SHP77 treated with DMSO at 0.1 percent for 48 hours (cell line): ENCODE measurements at places on chromosomes 4 and X.

- DNase-seq: no peak
Measured at GRCh38 chrX:24963823-24964222, 51.9 kb downstream of the ARX start.

DNA sequence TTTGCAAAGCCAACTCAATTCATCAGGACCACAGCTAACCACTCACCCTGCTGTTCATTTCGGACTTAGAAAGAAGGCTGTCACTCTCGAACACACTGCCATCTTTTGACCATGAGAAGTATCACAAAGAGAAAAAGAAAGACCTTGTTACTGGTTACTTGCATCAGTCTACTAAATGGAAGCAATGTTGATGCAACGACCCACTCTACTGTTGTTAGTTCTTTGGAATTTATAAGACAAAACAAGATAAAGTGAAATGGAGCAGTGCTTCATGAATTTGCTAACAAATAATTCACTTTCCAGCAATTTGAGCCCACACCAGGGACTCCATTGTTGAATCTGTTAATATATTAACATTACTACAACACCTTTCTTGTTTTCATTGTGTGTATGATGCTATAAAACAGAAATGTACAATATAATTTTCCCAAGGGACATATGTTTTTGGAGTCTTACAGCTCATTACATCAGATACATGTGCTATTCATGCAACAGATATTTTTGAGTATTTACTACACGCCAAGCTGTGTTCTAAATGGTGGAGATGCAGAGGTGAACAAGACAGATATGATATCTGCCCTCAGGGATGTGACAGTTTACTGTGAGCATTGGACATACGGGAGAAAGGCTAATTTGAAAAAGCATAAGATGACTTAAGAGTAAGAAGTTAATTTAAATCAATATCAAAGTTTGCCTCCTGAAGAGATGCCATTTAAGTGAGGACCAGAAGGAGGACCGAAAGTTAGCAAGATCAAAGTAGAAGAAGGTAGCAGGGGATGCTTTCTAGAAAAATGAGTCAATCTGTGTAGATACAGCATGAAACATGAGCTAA lies 87.2 kb downstream of the AREG start:
- peak; percentile 30 for DNase-seq

GRCh38 chrX:114037515-114037914 lies 546.4 kb upstream of the HTR2C start:
- DNase-seq: no peak

DNA sequence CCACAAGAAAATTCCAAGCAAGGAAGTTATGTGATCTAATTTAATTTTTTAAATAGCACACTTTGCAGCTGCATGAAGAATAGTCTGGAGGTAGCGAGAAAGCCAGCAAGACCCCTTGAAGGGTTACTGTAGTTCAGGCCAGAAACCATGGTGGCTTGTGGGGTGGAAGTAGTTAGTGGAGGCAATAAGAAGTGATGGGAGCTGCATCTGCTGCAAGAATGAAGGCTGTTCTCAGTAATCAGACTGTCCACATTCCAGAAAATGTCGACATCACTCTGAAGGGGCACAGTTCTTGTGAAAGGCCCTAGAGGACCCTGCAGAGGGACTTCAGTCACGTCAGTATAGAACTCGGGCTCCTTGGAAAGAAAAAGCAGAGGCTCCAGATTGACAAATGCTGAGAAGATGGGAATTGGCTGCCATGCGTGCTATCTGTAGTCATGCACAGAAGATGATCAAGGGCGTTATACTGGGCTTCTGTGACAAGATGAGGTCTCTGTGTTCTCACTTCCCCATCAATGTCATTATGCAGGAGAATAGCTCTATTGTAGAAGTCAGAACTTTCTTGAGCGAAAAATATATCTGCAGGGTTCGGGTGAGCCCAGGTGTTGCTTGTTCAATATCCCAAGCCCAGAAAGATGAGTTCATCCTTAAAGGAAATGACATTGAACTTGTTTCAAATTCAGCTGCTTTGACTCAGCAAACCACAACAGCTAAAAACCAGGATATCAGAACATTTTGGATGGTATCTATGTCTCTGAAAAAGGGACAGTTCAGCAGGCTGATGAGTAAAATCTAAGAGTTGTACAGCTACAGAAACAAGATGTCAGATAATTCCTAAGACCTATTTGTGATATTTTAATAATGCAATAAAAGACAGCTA lies 254.2 kb downstream of the CBR4 start:
- no peak for DNase-seq

- DNase-seq: no peak
Measured at GRCh38 chrX:37060999-37061398, 52.8 kb downstream of the FAM47C start.

DNA sequence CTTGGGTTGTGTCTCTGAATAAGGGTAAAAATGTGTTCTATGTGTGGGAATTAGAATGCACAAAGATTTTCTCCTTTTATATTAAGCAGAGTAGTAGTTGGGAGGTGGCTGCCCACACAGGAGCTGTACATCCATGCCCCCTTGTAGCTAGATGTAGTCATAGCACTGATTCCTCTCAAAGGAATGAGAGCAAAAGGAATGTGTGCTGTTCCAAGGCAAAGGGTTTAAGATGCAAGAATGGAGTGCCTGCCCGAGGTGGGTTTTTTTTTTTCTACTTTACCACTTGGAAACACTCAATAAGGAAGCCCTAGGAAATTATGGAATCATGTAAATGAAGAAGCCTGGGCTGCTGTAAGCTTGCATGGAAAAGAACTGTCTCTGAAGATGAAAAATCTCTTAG lies 2183.2 kb upstream of the AGA start:
- DNase-seq: no peak

GRCh38 chr4:1720163-1720983 lies 750 bp downstream of the TMEM129 start:
- DNase-seq: no peak

GRCh38 chr4:151228189-151229119 lies 48.5 kb upstream of the PRSS48 start:
- DNase-seq: no peak

GRCh38 chr4:26000274-26000950 lies 86.4 kb downstream of the SMIM20 start:
- no peak for DNase-seq
